ENCODE measurements at places on chromosomes 13 and 19.

DNA sequence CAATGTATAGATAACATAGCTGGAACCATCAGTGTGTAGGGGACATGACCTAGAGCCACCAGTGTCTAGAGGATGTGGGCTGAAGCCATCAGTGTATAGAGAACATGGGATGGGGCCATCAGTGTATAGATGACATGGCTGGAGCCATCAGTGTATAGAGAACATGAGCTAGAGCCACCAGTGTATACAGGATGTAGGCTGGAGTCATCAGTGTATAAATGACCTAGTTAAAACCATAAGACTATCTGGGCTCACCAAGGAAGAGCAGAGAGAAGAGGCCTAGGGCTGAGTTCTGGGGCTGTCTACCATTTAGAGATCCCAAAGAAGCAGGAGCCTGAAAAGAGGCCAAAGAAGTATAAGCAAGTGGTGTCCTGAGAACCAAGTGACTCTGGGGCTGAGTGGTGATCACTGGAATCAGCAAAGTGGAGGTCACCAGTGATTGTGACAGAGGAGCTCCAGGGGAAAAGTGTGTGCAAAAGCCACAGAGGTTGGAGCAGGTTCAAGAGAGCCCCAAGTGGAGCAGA lies 41.0 kb downstream of the RFX2 start:
- DNase-seq = no peak

DNA sequence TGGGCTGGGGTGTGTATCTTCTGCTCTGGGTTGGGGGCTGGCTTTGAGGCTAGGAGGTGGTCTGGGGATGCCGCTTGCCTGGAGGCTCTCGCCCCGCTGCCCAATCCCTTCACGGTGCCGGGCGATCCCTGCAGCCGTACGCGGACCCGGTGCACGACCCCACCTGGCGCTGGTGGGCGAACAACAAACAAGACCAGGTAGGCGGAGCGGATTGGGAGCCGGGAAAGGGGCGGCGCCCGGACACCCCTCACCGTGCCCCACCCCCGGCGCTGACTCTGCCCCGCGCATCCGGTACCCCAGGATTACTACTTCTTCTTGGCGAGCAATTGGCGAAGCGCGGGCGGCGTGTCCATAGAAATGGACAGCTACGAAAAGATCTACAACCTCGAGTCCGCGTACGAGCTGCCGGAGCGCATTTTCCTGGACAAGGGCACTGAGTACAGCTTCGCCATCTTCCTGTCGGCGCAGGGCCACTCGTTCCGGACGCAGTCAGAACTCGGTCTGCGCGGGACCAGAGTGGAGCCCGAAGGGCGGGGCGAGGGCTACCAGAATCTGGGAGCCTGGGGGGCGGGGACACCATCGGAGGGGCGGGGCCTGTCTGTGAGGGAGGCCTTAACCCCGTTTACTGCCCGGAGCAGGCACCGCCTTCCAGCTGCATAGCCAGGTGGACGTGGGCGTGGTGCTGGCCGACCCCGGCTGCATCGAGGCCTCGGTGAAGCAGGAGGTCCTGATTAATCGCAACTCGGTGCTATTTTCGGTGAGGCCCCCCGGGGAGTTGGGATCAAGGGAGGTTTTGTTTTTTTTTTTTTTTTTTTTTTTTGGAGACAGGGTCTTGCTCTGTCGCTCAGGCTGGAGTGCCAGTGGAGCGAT lies 12.1 kb upstream of the PSMD8 start:
- peak; percentile 49 for DNase-seq

GRCh38 chr13:48311223-48311622 lies 7.7 kb downstream of the RB1 start:
- no peak for DNase-seq

- no peak for DNase-seq
These were observed 149.0 kb upstream of the SERP2 start for GRCh38 chr13:44224450-44225149.

DNA sequence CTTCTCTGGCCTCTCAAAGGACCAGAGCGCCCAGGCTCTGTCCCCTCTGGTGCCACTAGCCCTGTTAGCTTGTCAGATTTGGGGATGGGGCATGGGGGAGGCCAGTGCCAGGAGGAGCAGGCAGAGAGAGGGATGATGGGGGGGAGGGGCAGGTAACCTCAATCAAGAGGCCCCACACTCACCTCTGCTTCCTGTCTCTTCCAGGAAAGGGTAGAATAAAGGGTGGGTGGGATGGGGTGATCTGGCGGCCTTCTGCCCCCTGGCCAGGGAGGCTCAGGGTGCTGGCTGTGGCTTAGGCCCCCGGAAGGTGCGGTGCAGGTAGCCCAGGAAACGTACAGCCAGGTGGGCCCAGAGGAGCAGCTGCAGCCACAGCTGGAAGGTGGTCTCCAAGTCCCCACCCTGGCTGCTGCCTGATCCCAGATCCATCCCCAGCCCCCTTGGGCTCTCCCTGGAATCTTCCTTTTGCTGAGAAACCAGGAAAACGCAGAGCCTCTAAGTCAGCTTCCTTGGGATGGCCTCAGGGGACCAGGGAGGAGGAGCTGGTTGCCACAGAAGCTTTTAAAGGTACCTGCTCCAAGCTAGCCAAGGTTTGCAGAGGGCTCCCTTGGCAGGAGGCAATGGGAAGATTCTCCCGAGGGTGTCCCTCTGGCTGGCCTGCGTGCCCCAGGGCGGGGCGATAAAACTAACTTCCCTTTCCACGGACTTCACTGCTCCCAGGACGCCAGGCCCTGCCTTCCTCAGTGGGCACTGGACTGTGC lies 5.3 kb downstream of the PRKACA start:
- no peak for DNase-seq

GRCh38 chr19:29635963-29636362 lies 29.3 kb upstream of the PLEKHF1 start:
- no peak for DNase-seq

DNA sequence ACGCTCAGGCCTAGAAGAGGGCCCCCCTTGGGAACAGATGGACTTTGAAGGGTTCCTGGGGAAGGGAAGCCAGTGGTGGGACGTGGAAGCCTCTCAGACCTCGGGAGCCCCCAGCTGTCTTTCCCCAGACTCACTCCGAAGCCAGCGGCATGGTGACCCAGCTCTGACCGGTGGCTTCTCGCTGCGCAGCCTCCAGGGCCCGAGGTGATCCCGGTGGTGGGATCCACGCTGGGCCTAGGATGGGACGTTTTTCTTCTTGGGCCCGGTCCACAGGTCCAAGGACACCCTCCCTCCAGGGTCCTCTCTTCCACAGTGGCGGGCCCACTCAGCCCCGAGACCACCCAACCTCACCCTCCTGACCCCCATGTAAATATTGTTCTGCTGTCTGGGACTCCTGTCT lies 24.6 kb downstream of the HPN start:
- DNase-seq = no peak

DNA sequence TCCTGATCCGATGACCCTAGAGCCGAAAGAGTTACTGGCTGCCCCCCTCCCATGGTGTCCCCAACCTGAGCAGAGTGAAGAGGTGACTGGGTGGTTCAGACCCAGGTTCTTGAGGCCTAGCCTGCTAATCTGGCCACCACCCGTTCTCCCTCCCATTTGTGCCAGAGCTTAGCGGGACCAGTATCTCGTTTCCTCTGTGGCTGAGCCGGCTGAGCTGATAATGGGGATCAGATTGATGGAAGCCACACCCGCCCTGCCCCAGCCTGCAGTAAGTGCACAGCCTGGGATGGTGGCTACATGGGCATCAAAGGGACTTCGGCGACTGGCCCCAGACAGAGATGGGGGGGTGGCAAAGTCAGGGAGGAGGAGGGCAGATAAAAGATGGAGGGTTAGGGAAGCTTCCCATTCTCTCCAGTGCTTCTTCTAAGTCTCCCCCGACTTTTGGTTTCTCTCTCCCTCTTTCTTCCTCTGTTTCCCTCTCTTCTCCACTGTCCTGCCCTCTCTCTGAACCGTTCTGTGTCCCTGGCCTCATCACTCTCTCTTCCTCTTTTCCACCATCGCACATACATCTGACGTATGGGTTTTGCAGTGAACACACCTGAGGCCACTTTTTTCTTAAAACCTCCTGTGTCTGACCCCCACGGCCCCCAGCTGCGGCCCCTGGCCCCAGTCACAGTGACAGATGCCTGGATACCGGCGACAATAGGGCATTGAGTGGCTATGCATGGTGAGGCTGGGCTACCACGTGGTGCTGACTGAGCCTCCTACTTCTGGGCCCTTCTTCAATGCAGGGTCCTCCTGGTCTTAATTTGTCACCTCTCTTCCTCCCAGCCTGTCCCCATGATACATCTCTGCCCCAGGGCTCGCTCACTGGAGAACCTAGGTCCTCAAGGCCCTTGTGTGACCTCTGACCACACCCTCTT lies 2.4 kb downstream of the ELAVL3 start:
- no peak for DNase-seq

GRCh38 chr13:63279136-63279535 lies 1863.5 kb upstream of the PCDH20 start:
- DNase-seq = no peak

DNA sequence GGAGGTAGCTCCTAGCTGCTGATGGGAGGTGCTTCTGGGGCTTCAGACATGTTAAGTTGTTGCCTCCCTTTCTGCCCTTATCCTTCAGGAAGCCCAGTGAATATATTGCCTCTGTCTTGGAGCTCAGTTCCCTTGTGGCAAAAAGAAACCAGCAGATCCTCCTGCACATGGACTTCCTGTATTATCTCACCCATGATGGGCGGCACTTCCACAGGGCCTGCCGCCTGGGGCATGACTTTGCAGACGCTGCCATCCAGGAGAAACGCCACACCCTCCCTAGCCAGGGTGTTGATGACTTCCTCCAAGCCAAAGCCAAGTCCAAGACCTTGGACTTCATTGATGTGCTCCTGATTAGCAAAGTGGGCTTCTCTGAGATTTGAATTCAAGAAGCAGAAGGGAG lies 6.0 kb upstream of the CYP4F12 start:
- DNase-seq = no peak

GRCh38 chr19:45153339-45154063 lies 7.3 kb downstream of the NKPD1 start:
- no peak for DNase-seq

GRCh38 chr13:100506154-100506553 lies 82.4 kb downstream of the GGACT start:
- DNase-seq = no peak

- DNase-seq = no peak
These were observed 1676.8 kb upstream of the PCDH20 start for GRCh38 chr13:63092456-63092855.

DNA sequence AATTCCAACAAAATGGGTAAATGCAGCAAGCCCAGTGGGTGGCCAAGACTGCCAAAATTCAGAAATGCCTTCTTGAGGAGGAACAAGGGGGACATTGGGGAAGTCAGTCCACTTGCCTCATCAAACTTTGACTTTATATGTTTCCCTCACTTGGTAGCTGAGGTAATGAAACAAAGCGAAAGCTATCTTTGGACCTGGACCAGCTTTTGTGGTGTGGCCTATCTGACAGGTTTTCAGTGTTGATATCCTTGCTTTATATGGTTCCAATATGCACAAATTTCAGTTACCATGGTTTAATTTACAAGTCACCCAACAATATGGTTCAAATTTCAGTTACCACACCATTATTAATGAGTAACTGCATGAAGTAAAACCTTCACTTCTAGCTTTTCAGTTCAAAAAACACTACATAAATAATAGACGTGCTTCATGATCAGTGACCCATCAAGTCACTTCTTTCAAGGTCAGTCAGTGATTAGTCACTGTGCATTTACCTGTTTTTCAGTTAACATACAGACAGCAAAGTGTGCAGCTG lies 17.7 kb upstream of the POU4F1 start:
- DNase-seq = no peak

- no peak for DNase-seq
These were observed 47.9 kb upstream of the CEACAM21 start for GRCh38 chr19:41528106-41528505.

DNA sequence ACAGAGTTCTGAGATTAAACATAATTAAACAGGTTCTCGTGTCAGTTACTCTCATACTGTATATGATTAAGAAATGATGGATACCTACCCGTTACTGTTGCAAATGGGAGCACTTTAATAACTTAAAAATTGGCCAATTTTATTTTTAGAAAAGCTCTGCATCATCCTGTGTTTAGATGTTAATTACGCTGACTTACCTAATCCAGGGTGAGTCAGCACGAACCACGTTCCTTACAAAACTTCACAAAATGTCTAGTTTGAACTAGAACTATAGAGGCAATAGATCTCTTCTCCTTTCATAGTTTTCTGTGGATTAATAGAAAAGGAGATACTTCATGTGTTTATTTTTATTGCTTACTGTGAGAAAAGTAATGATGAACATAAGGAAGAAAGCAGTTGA lies 363.9 kb downstream of the MYO16 start:
- DNase-seq = no peak

- peak; percentile 15 for DNase-seq
These were observed 60.9 kb upstream of the MED4 start for GRCh38 chr13:48155848-48156247.

- no peak for DNase-seq
These were observed 25.7 kb upstream of the TPTE2 start for GRCh38 chr13:19586904-19587634.

DNA sequence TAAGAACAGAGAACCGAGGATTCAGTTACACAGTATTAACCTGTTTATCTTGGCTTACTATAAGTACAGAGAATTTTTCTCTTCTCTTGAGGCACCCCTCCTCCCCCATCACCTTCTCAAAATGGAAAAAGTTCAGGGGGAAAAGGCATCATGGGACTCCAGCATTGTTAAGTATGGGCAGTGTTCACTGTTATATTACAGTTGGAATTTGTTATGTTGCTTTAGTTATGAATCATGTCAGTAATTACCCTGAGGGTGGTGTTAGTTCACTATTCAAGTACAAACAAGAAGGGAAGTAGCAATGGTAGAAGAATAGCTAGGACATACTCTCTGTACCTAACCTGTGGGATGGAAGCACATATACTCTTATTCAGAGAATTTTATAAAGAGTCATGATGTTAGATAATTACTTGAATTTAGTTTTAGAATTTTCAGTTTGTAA lies 12.0 kb downstream of the LPAR6 start:
- DNase-seq = no peak

GRCh38 chr19:13350759-13351158 lies 155.5 kb downstream of the CACNA1A start:
- DNase-seq = no peak

DNA sequence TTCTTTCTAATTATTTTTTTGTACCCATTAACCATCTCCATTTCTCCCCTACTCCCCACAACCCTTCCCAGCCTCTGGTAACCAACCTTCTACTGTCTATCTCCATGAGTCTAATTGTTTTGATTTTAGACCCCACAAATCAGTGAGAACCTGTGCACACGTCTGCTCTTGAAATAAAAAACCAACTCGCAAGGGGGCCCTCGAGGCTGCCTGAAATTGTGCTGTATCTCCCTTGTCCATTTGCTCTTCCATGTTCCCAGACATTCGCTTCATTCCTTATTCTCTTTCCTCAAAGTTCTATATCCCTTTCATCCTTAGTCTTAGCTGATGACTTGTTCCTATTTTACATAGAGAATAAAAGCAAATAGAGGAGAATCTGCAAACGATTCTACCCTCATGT lies 95.0 kb downstream of the GPC5 start:
- no peak for DNase-seq

DNA sequence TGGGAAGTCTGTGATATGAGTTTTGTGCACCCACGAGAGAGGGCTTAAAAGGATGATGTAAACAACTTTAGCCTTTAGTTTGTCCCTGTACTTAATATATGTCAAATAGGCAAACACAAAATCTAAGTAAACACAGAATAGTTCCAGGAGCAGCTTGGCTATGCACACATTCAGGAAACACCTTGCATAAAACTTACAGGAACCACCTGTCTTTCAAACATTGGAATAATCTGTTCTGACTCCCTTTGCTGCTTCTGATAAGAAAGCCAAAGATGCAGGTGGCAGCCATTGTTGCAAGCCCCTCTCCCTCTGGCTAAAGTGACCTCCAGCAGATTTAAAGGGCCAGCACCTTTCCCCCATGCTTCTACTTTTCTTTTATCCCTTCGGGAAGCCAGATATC lies 4.7 kb downstream of the EEF1AKMT1 start:
- DNase-seq = no peak

Data from DMS153 (cell line).